ENCODE measurements at places on chromosomes 3 and 15.

GRCh38 chr3:1117843-1118473 lies 25.1 kb downstream of the CNTN6 start:
- peak; percentile 85 for DNase-seq

DNA sequence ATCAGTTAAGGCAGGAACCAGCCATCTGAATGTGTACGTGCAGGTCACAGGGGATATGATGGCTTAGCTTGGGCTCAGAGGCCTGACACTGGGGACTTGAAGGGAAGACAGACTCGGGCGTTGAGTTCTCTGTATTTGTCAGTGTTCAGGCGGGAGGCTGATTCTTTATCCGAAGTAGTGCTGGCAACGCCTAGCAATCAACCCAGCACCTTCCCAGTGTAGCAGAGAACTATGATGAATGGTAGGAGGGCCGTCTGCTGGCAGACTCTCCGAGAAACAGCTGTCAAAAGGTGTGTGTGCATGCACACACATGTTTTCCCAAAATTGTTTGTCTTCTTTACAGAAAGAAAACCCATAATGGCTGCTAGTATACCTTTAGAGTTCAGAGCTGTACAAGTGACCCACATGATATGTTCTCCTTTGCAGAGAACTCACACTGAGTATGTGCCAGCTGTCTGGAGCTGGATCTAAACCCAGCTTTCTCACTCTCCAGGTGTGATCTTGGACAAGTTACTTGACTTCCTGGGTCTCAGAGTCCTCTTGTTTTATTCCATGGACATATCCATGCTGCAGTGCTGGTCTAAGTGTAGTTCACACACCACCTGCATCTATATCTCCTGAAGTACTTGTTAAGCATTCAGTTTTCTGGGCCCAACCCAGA lies 74.5 kb upstream of the LARS2 start:
- DNase-seq: no peak

DNA sequence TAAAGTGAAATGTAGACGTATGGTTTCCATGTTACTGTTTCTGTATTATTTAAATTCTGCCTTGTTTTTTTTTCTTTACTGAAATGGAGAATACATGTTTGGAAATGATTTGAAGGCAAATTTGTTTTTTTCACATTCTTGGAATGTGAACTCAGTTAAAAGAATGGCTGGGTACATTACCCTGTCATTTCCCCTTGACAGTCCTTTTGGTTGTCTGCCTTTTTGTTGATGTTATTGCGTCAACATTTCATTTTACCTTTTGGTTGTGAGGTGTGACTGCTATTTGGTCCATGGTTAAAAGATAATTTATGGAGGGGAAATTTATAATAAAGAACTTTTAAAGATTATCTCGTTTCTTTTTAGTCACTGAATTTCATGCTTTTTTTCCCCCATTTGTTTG lies 3.2 kb upstream of the GPR171 start:
- no peak for DNase-seq

GRCh38 chr15:65638109-65638508 lies 16.4 kb downstream of the SLC24A1 start:
- no peak for DNase-seq

DNA sequence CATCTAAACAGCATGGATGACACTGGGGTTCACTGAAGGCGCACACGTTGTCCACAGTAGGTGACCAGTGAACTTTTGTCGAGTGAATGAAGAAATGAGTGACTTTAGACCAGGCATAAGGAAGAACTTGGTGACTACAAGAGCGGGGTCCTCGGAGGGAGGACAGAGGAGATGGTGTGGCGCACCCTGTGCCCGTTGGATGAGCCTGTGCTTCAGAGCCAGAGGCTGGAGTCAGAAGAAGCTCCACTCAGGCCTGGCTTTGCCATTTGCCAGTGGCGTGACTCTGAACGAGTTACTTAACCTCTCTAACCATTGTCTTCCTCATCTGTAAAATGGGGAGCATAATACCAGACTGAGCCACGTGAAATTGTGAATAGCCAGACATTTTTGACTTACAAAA lies 42.2 kb downstream of the MUC4 start:
- DNase-seq: no peak

- no peak for DNase-seq
Observed at GRCh38 chr3:144548346-144548745, 576.7 kb downstream of the DIPK2A start.

GRCh38 chr15:86773736-86774135 lies 694.1 kb downstream of the AGBL1 start:
- no peak for DNase-seq

Measured in retinal pigment epithelial cell (primary cell).